ENCODE measurements at places on chromosomes 4 and X.

- no peak for DNase-seq
Measured at GRCh38 chrX:128807367-128807766, 715.9 kb downstream of the SMARCA1 start.

DNA sequence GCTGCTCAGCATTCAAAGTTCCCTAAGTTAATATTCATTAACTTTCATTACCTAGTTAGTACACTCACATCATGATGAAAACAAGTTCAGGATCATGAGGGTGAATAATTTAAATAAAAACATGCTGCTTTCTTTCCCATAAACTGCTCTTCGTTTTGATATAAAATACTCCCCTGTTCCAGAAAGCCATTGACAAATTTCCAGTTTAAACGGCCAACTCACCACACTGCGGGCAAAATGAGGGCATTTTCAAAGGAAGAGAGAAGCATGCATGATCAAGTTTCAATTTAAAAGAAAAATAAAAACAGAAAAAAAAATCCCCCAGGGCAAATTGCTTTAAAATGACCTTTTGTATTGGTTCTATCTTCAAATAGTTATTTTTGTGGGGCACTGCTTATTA is 69.6 kb downstream of the EPHA5 start:
- DNase-seq, result no peak

DNA sequence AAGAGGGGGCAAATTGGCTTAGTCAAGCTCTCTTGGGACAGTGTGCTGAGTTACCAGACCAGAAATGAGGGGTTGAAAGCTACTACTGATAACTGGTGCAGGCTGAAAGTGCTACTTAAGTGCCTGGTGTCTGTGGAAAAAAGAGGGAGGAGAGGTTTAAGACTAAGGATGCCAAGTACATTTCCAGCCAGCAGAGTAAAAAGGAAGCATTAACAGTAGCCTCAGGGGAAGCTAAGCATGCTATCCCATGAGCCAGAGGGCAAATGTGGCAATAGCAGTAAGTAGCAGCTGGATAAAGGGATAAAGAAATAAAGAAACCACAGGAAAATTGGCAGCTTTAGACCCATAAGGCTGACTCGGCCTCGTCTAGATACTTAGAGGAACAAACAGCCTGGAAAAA is 196.3 kb upstream of the MAB21L2 start:
- peak; percentile 63 for DNase-seq

DNA sequence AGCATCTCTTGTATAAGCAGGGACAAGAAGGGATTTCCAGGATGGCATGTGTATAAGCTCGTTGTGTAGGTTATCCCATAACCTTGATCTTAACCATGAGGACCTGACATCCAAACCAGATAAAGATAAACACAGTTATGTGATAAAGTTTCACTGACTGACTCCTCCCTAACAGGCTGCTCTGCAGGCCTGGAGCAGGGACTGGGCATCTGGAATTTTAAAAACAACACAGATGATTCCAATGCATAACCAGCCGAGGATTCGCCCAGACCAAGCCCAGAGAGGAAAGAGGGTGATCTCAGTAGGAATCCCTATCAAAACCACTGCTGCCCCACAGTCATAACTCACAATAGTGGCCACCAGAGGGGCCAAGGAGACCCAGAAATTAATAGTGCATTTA is 22.7 kb downstream of the KLF3 start:
- DNase-seq, result no peak

- DNase-seq, result no peak
Measured at GRCh38 chr4:103591841-103592240, 127.9 kb downstream of the TACR3 start.

- no peak for DNase-seq
Measured at GRCh38 chr4:152415980-152416379, 119.9 kb downstream of the FBXW7 start.

GRCh38 chr4:25182937-25183336 is 22.7 kb upstream of the SEPSECS start:
- DNase-seq, result no peak

DNA sequence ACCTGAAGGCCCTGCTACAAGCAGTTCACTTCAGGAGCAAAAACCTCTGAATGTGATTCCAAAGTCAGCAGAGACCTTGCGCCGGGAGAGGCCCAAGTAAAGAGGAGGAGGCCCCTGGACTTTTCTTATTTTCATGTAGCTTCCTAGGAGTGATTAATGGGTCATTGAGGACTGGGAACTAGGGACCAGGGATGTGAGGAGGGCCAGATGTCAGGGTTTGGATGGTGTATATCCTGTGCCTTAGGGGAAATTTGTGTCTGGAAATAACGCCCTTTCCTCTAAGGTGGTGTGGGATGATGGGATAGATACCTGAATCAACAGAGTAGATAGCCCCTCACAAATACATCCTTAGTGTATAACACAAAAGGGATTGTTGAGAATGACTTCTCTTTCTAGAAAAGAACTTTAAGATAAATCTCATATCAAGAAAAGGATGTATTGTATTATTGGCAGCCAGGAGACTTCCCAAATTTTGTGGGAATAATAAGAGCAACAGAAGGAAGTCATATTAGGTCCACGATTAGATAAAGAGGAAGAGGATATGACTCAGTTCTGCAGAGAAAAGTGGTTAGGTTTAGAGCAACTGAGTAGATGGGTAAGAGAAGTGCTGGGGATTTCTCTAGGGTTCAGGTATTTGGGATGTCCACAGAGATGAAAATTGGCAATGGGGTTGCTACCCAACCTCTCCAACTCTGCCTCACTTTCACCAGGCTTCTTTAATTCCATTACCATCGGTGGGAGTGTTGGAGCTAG is 1.1 kb downstream of the ITGB1BP2 start:
- DNase-seq, result no peak

All from smooth muscle cell of the brain vasculature (primary cell).